Activated CD4-positive, CD25-positive, alpha-beta regulatory T cell (primary cell): ENCODE measurements at places on chromosomes 5 and 9.

- DNase-seq = no peak
Observed at GRCh38 chr5:169728-170094, 21.6 kb upstream of the LRRC14B start.

- no peak for DNase-seq
Observed at GRCh38 chr9:91790917-91791316, 159.1 kb downstream of the ROR2 start.

GRCh38 chr5:1815881-1816292, 14.7 kb downstream of the NDUFS6 start:
- no peak for DNase-seq

DNA sequence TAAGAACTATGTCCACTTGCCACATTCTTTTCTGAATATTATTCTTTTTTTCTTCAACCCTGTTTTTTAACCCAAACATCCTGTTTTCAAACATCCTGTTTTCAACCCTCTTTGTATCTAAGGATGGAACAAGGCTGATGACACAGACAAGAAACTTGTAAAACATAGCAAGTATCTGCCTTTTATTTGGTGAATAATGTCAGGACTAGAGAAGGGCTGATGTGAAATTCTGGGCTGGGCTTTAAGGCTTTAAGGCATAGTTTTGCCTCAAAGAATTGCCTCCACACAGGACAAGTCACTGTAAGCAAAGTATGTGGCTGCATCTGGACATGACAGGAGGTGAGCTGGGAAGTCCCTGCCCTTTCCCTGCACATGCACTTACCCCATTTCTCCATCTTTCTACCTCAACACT, 42.5 kb upstream of the RIC1 start:
- DNase-seq = no peak

DNA sequence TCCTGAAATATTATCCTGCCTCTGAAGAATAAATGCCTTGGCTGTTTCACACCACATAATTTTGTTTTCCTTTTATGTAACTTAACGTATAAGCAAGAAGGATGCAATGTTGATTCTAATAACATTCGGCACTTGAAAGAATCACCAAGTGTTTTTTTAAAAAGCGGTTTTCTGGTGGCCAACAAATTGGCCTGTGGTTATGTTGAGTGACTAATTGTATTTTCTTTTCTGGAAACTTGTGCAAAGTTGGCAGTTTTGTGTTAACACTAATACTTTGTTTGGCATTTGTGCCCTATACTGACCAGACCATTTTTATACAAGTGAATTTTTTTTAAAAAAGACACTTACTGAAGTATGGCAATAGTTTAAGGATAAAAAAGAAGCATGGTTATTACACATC, 452.7 kb downstream of the BNC2 start:
- no peak for DNase-seq
